HepG2 (cell line): ENCODE measurements at places on chromosomes 4 and X.

GRCh38 chr4:47032405-47033106 lies 1.2 kb downstream of the GABRB1 start:
- peak; percentile 37 for DNase-seq

DNA sequence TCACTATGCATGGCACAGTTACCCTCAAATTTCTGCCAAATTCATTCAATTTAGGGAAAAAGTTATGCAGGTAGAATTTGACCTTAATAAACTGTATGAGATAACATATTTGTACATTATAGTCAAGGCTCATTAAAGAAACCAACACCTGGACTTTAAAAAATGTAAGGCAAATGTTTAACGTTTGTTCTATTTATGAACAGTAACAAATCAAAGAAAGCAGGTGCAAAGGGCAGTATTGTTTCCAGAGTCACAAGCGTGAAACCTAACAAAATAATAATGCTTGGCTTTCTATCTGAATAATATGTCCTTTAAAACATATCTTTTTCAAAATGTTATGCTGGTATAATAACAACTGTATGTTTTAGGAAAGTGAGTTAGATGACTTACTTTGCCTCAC lies 41.2 kb downstream of the LIN54 start:
- DNase-seq: no peak

GRCh38 chrX:51144828-51145442 lies 187.7 kb upstream of the NUDT10 start:
- DNase-seq: peak; percentile 16

DNA sequence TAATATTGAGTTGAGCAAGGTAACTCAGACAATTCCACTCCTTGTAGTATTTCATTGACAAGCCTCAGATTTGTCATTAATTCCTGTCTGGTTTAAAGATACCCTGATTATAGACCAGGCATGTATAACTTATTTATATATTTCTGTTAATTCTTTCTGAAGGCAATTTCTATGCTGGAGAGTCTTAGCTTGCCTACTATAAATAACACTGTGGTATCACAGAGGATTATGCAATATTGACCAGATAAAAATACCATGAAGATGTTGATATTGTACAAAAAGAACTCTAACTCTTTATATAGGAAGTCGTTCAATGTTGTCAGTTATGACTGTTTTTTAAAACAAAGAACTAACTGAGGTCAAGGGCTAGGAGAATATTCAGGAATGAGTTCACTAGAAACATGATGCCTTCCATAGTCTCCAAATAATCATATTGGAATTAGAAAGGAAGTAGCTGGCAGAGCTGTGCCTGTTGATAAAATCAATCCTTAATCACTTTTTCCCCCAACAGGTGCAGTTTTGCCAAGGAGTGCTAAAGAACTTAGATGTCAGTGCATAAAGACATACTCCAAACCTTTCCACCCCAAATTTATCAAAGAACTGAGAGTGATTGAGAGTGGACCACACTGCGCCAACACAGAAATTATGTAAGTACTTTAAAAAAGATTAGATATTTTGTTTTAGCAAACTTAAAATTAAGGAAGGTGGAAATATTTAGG lies 821 bp downstream of the CXCL8 start:
- no peak for DNase-seq

- DNase-seq: no peak
Measured at GRCh38 chr4:120025516-120025915, 41.1 kb downstream of the MAD2L1 start.

GRCh38 chr4:146585761-146586333 lies 52.8 kb upstream of the POU4F2 start:
- DNase-seq: no peak

DNA sequence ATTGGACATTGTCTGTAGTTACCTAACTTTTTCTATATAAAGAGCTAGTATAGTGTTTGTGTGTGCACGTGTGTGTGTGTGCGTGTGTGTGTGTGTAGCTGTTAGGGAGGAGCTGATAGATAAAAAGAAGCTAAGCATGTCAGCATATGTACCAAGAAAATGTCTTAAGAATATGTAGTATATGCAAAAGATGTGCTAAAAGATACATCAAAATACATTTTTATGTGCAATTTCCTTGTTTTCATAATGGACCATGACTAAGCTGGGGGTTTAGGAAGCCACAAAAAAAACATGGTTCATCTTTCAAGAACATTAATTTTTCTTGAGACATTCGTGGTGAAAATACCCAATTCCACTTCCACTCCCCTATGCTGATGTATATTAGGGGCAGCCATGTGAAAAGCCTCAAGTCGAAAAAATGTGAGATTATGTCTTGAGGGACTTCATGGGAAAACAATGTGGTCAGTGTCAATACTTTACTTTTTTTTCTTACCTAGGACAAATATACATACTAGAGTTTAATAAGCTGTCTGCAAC lies 1599.7 kb downstream of the ARAP2 start:
- DNase-seq: no peak

- DNase-seq: no peak
Measured at GRCh38 chr4:94530073-94530472, 78.3 kb downstream of the PDLIM5 start.

- DNase-seq: no peak
Measured at GRCh38 chr4:1211891-1212545, 36.9 kb downstream of the CTBP1 start.
